Activated CD4-positive, alpha-beta T cell treated with anti-CD3 and anti-CD28 coated beads, Interleukin-2, amount 50 U/mL, for 24 hours (primary cell): ENCODE measurements at places on chromosomes 5 and 9.

- no peak for DNase-seq
Observed at GRCh38 chr9:6887051-6887450, 129.3 kb downstream of the KDM4C start.

- DNase-seq, result peak; percentile 61
Observed at GRCh38 chr9:137029058-137029936, 1.3 kb upstream of the ABCA2 start.

- DNase-seq, result peak; percentile 13
Observed at GRCh38 chr9:130866474-130866965, 30.1 kb downstream of the QRFP start.

- DNase-seq, result no peak
Observed at GRCh38 chr5:137136991-137137632, 362.0 kb downstream of the SPOCK1 start.

GRCh38 chr5:95134326-95134725, 150.6 kb downstream of the MCTP1 start:
- no peak for DNase-seq
